ENCODE measurements at places on chromosomes 2 and 18.

DNA sequence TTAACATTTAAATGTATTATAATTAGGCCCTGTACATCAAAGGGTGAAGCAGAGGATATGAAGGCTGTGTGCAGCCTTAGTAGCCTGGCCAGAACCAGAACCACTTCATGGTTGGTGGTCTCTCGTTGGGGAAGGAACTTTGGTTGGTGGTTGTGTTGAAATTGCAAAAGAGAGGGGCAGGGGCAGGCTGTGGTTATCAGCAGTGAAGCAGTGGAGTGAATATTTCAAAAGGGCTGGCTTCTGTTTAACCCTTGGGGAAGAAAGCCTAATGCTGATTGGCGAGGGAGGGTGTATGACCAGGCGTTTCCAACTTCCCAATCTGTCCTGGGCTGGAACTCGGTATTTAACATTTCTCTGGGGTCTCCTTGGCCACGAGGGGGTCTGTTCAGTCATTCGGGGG is 51.2 kb upstream of the LYPD6B start:
- no peak for DNase-seq

DNA sequence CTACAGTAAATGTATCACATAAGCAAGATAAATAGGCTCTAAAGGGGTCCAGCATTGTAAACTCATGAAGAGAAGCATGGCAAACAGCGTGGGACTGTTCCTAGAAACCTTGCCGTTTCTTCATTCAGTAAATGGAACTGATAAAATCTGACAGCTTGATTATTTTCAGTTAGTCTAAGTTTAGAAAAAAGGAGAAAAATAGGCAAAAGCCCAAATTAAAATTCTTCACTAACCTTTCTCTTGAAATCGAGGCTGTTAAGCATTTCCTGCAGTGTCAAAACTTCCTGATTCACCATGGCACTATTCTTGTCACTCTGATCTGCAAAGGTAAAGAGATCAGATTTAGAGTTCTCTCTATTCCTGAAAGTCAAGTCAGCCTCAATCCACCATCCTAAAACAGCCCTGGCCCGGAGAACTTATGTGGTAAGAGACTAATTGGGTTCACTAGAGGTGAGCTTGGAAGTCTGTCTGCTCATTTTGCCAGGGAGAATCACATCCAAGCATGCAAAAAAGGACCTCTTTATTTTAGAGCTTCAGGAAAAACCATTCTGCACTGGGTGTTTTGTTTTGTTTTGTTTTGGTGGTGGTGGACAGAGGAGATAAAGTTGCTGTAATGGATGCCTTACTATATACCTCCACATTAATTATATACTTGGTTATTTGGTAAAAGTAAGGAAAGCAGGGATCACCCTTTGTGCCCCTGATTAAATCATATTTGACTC is 52.4 kb upstream of the STAT1 start:
- DNase-seq = no peak

GRCh38 chr2:45626387-45627221 is 15.5 kb upstream of the SRBD1 start:
- no peak for DNase-seq

GRCh38 chr2:183057333-183057985 is 19.2 kb upstream of the NCKAP1 start:
- no peak for DNase-seq

- DNase-seq = no peak
Observed at GRCh38 chr2:182134201-182134600, 148.5 kb downstream of the PPP1R1C start.
